Kidney (tissue), 22 donors: ENCODE measurements at places on chromosomes 7 and 10.

GRCh38 chr7:151511946-151512345, 7.7 kb downstream of the RHEB start:
- H3K27ac ChIP-seq = no peak overlapping the region
- no peaks in the 10 kb centered on the region for H3K4me1 ChIP-seq
- H3K4me3 ChIP-seq = no peak overlapping the region
- DNase-seq = no peak
- H3K27me3 ChIP-seq = no peaks in the 10 kb centered on the region

DNA sequence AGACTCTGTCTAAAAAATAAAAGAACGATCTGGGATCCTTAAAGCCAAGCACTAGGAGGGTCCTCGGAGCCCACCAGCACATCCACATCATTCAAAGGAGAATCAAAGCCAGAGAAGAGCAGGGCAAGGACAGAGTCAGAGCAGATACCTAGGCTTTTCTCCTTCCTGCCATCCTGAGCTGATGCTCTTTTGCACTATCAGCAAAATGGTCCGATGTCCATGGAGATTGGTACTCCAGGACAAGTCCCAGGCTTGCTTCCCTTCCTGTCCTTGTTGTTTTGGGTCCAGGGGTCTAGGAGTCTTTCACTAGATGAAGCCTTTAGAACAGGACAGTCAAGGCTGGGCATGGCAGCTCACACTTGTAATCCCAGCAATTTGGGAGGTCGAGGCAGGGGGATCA, 58.0 kb upstream of the ELN start:
- H3K27ac ChIP-seq = no peak overlapping the region
- H3K27me3 ChIP-seq = no peaks in the 10 kb centered on the region
- H3K4me3 ChIP-seq = no peak overlapping the region
- no peaks in the 10 kb centered on the region for H3K36me3 ChIP-seq

GRCh38 chr10:110533149-110533548, 34.3 kb upstream of the SMC3 start:
- no peak overlapping the region for H3K4me3 ChIP-seq
- DNase-seq = no peak
- H3K27ac ChIP-seq = no peak overlapping the region
- H3K36me3 ChIP-seq = no peaks in the 10 kb centered on the region
- H3K4me1 ChIP-seq = no peaks in the 10 kb centered on the region
- no peaks in the 10 kb centered on the region for H3K27me3 ChIP-seq

DNA sequence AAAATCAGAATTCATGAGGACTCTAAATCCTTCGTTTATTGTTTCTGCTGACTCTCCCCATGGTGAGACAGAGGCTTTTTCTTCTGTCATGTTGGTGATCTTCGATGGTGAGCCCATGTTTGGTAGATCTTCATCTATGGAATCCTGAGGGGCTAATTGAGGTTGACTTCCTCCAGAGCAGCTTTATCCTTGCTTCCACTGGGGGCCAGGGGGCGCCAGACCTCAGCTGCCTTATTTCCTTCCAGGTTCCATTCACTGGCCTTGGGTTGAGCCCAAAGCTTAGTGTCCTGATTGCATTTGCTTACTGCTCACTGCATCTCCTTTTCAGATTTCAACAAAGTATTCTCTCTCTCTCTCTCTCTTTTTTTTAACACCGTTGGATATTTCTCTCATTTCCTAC, 80.7 kb downstream of the GCC1 start:
- H3K36me3 ChIP-seq = no peaks in the 10 kb centered on the region
- H3K4me3 ChIP-seq = no peak overlapping the region
- no peak overlapping the region for H3K27ac ChIP-seq

DNA sequence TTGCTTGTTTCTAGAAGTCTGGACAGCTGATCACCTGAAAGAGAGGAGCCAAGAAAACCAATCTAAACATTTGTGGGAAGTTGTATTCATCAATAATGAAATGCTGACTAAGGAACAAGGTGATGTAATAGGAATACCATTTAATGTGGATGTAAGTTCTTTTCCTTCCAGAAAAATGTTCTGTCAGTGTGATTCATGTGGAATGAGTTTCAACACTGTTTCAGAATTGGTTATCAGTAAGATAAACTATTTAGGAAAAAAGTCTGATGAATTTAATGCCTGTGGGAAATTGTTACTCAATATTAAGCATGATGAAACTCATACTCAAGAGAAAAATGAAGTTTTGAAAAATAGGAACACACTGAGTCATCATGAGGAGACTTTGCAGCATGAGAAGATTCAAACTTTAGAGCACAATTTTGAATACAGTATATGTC, 39.8 kb upstream of the ZNF37A start:
- no peaks in the 10 kb centered on the region for H3K27me3 ChIP-seq
- DNase-seq = no peak
- H3K36me3 ChIP-seq = peaks cover 48% of the 10 kb centered on the region
- no peaks in the 10 kb centered on the region for H3K4me1 ChIP-seq
